ENCODE measurements at places on chromosomes 5 and 9.

DNA sequence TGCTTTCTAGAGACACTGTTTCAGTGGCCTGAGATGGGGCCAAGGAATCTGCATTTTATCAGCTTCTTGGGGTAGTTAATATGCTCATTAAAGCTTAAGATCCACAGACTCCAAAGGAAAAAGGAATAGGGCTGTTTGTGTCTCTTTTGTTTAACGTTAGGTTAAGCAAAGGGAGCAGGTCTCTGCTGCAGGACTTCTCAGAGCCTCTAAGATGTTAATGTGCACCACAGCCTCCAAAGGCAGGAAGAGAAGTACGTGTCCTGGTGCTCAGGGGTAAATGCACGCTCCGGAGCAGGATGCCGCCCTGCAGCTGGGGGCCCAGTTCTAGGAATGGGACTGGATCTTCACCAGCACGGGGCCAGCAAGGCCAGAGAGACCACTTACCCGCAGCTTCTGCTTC, 19.6 kb downstream of the SPARC start:
- no peak for DNase-seq

DNA sequence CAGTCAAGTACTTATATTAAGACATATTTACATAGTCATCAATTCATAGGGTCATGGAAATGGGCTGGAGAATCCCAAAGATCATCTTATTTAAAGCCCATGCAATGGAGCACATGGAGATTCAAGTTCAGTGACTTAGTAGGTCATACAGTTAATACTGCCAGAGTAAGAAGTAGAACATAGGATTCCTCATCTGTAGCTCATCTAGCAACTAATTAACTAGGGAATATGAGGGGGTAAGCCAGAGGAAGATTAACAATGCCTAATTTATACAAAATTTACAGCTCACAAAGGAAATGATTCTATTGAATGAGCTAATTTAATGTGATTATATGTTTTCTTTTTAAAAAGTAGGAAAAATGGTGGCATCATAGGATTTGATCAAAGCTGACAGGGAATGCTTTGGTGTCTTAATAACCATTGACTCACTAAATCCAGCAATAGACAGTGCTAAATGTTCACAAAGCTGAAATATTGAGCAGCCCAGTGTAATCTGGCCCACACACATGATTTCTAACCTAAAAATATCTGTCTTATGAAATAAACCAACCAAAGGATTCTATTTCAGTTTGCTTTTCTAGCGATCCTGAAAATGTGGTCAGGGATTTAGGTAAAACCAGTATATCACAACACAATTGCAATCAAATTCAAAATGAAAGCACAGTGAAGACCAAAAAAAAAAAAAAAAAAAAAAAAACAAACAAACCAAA, 53.3 kb downstream of the PRDM6 start:
- no peak for DNase-seq

- DNase-seq = peak; percentile 73
These were observed 2.7 kb downstream of the GRM6 start for GRCh38 chr5:178992291-178992895.

DNA sequence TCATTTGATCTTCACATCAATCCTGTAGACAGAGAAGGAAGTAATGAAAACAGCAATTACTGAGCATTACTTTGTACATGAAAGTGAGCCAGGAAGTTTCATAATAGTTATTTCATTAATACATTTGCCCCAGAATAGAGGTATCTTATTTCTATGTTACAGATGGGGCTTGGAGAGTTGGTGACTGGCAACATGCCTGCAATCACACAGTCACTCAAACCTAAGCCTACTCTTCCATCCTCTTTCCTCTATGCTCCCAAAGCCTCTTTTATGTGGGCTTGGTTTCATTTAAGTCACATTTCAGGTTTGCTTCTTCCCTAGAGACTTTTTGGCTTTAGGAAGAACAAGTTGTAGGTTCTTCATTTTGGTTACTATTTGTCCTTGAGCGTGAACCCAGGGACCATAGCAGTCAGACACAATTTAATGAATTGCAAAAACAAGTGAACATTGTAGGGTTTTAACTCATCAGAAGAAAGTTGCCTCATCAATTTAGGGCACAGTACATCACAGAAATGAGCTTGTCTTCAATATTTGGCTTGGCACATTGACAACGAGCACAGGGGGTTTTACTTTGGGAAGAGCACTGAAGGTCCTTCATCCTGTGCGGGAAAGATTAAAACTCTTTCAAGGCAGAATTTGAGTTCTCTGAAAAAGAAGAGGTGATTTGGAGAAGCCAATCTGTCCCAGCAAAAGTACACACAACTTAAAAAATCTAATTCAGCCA, 381.1 kb downstream of the TMEM38B start:
- no peak for DNase-seq

GRCh38 chr5:149497357-149497756, 53.9 kb downstream of the CSNK1A1 start:
- DNase-seq = no peak

DNA sequence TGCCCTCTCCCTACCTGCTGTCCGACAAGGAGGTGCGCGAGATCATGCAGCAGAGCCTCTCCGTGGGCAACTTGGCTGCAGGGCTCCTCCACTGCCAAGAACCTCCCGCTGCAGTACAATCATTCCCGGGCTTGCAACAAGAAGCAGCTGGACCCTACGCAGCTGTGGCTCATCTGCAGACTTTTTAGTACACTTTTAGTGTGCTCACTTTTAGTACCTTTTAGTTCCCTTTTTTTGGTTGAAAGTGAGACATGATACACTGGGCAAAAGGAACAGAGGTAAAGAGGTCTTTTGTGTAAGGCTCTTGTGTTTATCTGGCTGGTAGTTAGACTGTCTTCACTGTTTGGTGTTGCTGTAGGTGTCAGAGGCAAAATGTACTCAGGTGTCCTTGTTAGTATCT, 58.1 kb upstream of the SPTLC1 start:
- no peak for DNase-seq

GRCh38 chr9:83359039-83359438, 179.2 kb downstream of the FRMD3 start:
- no peak for DNase-seq

- DNase-seq = no peak
These were observed 451.1 kb downstream of the TUSC1 start for GRCh38 chr9:25226901-25227686.

GRCh38 chr9:118829334-118829733, 539.9 kb downstream of the BRINP1 start:
- no peak for DNase-seq

GRCh38 chr5:87433945-87434344, 21.2 kb upstream of the CCNH start:
- no peak for DNase-seq

GRCh38 chr9:91359734-91360470, 1.8 kb downstream of the AUH start:
- no peak for DNase-seq

GRCh38 chr9:76658510-76659231, 105.6 kb upstream of the PCA3 start:
- no peak for DNase-seq

DNA sequence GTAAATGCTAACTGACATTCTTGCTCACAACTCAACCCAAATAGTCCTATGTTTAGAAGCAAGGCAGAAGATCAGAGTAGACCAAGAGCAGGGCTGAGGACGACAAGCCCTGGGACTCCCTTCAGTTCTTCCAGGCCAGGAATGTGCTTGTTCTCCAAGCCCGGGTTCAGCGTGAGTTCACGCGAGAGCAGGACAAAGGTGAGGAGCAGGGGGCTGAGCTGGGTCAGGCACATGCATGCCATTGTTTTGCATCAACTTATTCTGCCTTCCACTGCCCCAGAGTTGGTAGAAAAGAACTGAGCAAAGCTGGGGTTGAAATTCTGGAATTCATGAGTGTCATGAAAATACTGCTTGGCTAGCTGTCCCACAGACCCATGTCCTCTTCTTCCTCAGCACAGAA, 206.5 kb downstream of the PAX5 start:
- DNase-seq = no peak

- DNase-seq = no peak
These were observed 198.1 kb downstream of the EFNA5 start for GRCh38 chr5:107472620-107473064.

DNA sequence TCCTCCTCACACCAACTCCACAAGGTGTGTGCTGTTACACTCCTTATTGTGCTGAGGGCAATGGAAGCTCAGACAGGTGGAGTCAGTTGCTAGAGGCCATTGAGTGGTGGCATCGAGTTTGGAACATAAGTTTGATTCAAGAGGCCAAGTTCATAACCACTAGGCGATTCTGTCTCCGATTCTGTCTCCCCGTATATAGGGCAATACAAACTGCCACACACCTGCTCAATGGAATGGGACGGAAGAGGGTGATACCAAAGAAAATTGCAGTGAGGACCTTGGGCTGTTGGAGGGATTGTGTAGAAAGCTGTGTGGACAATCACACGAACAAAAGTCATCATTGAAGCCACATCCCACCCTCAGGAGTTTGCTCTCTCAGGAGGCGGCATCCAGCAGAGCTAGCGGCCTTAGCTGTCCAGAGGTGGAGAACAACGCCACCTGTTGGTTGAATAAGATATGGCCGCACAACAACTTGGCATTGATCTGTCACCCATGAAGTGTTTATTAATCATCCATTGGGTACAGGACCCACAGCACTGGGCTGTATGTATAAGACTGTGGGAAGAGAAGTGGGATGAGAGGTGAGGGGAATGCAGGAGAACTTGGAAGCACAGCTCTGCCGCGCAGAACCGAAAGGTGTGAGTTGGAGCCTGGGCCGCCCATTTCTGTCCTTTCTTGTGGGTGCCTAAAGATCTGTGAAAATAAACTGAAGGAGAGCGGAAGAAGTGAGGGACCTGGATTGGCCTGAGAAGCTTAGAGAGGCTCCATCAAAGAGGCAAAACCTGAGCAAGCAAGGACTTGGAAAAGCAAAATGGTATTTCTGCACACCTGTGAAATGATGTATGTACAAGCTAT, 16.1 kb upstream of the NEUROG1 start:
- DNase-seq = peak; percentile 81

GRCh38 chr9:134738869-134739659, 97.5 kb downstream of the COL5A1 start:
- peak; percentile 89 for DNase-seq

GRCh38 chr9:133579601-133580418, 29.4 kb downstream of the FAM163B start:
- no peak for DNase-seq

- DNase-seq = no peak
These were observed 13.8 kb upstream of the CLIC3 start for GRCh38 chr9:137009938-137010732.

DNA sequence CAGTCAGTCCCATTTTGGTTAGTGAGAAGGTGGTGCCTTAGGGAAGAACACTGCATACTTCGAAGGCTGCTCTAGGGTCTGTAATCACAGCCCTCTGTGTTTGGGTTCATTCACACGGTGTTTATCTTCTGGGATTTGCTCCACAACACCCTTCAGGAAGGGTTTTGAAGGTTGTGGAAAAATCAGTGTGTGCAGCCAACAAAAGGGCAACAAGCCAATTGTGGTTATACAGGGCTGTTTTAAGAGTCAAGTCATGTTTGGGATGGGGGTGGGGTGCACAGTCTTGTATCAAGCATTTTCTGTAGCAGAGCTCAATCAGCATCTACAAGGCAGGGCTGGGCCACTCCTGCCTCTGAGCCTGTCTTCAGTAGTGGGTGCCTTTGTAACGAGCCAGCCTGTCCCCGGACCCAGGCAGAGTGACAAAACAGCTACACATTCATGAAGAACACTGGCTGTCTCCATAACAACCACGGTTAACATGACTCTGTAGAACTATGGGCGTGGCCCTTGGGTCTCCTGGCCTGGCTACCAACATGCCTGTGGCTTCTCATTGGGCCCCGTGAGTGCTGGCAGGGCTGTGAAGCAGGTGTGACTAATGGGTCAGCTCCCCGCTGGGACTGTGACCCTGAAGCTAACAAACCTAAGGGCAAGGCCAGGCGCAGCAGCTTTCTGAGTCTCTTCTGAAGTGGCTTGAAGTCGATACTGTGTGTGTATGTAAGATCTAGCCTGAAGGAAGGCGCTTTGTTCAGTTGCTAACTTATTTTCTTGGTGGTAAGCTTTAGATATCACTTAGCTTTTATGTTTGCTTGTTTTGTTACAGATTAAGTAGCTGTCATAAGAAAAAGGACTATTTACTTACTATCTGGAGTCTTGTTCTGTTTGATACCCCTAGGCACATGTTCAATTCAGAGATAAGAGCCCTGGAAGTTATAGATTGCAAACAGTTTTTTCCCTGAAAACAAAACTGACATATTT, 27.9 kb upstream of the GOLM1 start:
- DNase-seq = no peak

- peak; percentile 63 for DNase-seq
These were observed 199.6 kb downstream of the SMARCA2 start for GRCh38 chr9:2214707-2215106.

DNA sequence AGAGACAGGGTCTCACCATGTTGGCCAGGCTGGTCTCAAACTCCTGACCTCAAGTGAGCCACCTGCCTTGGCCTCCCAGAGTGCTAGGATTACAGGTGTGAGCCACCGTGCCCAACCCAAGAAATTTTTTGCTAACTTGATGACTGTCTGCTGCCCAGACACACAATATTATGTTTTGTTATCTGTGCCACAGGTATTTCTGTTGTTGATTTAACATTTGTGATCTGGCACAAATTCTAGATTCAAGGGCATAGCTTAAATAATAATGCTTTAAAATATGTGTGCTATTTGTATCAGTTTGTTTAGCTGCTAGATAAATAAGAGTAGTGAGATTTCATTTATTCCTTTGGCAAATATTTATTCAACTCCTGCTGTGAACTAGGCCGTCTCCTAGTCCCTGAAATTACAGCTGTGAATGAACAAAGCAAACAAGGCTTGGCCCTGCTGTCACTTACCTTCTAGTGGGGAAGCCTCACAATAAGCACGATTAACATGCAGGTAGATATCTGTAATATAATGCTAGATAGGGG, 35.3 kb downstream of the GAPVD1 start:
- DNase-seq = no peak

- no peak for DNase-seq
These were observed 36.4 kb downstream of the ZNF366 start for GRCh38 chr5:72470826-72471225.

- DNase-seq = no peak
These were observed 21.9 kb downstream of the STXBP1 start for GRCh38 chr9:127634021-127634420.

DNA sequence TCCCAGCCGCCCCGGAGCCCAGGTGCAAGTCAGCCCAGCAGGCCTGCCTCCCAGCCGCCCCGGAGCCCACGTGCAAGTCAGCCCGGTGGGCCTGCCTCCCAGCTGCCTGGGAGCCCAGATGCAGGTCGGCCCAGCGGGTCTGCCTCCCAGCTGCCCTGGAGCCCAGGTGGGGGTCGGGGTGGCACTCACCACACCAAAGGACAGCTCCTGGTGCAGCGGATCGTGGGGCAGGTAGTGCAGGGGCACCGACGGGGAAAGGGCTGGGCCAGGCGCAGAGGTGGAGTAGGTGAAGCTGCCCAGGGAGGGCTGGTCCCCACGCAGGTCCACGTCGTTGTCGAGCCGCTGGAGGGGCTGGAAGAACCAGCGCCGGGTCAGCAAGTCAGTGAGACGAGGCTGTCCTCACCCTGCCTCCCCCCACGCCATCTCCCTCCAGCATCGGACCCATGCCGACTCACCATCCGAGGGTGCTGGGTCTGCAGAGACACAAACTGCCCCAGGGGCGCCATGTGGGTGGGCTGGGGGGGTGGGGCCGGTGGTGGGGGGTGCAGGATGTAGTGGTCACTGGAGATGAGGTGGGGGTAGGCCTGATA, 6.7 kb downstream of the RNF44 start:
- no peak for DNase-seq

- DNase-seq = no peak
These were observed 66.7 kb downstream of the ZNF462 start for GRCh38 chr9:106929471-106930177.

Measured in WERI-Rb-1 (cell line).